ENCODE measurements at places on chromosomes 3 and 15.

- no peak for DNase-seq
Measured at GRCh38 chr15:47964229-47964628, 156.6 kb upstream of the SLC24A5 start.

DNA sequence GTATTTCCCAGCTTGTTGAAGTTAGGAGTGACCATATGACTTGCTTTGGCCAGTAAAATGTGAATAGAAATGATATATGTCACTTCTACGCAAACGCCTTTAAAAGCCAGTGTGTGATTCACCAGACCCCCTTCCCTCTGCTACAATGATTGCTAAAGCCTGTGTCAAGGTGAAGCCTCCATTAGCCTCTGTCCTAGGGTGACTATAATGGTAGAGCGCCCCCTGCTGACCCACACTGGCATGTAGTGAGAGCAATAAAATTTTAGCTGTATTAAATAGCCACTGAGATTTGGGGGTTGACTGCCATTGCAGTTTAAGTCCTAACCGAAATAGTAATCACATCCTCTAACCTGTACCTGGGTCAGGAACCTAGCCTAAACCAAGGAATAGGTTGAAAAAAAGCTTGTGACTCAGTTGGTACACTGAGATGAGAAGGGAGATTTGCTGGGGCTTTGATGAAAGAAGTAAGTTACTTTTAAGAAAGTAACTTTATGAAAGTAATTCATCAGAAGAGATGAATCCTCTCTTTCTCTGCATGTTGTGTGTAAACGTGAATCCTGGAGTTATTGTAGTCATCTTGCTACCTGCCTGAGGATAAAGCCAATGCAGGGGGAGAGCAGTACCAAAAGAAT lies 52.6 kb downstream of the GTF2E1 start:
- peak; percentile 86 for DNase-seq

GRCh38 chr15:92226020-92226612 lies 167.6 kb upstream of the ST8SIA2 start:
- no peak for DNase-seq

DNA sequence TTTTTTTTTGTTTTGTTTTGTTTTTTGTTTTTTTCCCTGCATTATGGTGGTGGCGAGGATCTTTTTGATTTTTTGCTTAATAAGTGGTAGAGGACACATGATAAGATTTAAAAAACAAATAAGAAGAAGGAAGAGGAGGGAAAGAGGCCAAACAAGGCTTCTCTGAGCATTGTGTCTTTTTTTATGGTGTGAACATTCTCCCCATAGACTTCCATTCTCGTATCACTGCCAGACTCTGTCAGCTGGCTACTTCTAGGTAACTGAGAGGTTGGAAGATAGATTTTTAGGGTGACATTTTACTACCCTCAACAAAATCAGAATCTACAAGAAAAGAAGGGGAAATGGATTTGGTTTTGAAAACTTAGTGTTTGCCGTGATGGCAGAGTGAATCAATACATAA lies 3.8 kb downstream of the NLGN1 start:
- DNase-seq: no peak

DNA sequence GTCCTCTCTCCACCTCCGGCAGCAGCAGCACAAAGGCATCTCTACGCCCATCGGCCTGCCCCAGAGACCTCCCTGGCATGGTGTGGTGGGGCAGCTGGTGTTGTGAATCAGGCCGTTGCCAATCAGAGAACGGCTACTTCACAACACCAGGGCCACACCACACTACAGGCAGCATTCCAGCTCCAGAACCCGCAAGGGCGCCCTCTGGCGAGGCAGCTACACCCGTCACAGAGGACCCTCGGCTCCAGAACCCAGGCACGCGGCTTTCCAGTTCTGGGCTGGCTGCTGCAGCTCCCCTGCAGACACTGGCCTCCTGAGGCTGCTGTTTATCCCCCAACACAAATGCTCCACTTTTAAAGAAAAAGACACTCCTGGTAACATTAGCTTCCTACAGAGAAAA lies 127.5 kb upstream of the TOPAZ1 start:
- peak; percentile 81 for DNase-seq

GRCh38 chr3:24503616-24504113 lies 9.0 kb upstream of the THRB start:
- no peak for DNase-seq

- DNase-seq: peak; percentile 59
Measured at GRCh38 chr3:126526668-126527005, 2.7 kb downstream of the CHST13 start.

DNA sequence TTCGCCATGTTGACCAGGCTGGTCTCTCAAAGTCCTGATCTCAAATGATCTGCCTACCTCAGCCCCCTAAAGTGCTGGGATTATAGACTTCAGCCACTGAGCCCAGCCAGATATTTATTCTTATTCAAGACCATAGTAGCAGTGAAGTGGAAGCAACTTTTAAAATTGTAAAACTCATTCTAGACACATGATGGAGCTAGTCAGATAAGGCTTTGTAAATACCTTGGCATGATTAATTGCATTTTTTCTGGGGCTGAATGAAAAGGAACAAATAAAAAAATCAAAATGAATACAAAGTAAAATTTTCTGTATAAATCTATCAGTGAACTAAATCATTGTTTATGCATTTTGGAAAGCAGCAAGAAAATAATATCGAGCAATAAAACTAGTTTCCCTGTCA lies 4.1 kb upstream of the MYO1E start:
- DNase-seq: no peak

DNA sequence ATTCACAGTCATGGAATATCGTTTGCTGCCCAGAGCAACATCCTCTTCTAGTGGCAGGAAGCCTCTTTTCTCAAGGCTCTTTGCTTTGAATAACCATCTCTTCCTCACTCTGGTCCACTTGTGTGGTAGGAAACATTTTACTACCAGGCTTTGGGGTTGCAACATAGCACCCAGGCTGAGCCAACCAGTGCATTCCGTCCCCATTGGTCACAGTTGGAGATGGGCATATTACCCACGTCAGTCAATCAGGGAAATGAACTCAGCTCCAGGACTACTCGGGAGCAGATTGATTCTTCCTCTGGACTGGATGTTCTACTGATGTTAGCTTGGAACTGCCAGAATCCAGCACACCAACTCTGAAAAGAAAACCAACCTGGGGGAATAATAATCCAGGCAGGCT lies 4.2 kb upstream of the PEX5L start:
- DNase-seq: no peak

GRCh38 chr3:33174095-33174494 lies 44.5 kb downstream of the SUSD5 start:
- no peak for DNase-seq

GRCh38 chr3:135633078-135633477 lies 332.4 kb upstream of the PPP2R3A start:
- no peak for DNase-seq

GRCh38 chr3:176147251-176147650 lies 1050.0 kb downstream of the TBL1XR1 start:
- no peak for DNase-seq

DNA sequence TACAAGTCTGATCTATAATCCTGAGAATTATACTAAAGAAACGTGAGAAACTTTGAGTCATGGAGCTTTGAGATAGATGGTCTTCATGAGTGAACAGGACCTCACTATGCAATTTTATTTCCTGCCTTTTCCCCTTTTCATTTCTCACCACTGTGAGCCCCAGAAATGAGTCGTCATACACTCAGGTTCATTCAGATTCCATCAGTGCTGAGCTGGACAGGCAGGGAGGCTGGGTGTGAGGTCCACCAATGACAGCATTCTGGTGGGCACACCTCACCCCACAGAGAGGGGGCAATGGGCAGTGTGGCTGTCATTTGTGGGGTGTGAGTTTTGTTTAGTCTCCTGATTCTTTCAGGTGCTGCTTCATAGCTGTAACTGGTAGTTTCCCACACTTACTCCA lies 16.9 kb downstream of the TIGIT start:
- DNase-seq: no peak

DNA sequence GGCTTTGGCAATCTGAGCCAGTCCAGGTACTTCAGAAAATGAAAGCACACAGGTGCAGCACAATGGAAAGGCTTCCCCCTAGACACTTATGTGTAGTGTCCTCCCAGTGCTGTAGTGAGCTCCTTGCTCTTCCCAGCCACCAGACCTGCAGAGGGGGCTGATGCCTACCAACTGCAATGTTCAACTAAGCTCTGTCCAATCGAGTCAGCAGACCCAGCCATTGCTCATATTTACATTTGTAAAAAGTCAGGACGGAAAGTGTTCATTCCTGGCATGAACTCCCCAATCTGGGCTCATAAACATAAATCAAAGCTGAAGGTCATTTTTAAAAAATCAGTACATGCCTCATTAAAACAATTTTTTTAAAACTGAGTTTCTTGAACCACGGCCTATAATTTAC lies 73.0 kb downstream of the FOXP1 start:
- no peak for DNase-seq

DNA sequence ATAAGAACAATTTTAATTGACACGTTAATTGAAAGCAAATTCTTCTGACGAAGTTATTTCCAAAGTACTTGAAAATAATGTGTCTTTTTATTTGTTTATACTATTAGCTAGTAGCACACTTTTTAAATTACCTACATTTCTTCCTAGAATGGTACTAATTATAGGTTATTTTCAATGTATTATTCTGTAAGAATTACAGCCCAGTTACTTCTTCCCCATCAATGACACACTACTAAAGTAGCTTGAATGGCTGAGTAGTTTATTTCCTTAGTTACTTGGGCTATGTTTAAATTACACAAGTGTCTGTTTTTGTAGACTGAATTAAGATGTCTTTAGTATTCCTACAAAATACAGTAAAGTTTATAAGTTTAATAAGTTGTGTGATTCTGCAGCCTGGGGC lies 217.6 kb upstream of the IL12A start:
- DNase-seq: no peak

- no peak for DNase-seq
Measured at GRCh38 chr15:48388016-48388851, 57.0 kb downstream of the DUT start.

- DNase-seq: no peak
Measured at GRCh38 chr3:33318710-33319380, 41.6 kb downstream of the FBXL2 start.

- no peak for DNase-seq
Measured at GRCh38 chr3:64365877-64366276, 140.6 kb upstream of the PRICKLE2 start.

- no peak for DNase-seq
Measured at GRCh38 chr3:123610331-123610730, 25.5 kb upstream of the HACD2 start.

DNA sequence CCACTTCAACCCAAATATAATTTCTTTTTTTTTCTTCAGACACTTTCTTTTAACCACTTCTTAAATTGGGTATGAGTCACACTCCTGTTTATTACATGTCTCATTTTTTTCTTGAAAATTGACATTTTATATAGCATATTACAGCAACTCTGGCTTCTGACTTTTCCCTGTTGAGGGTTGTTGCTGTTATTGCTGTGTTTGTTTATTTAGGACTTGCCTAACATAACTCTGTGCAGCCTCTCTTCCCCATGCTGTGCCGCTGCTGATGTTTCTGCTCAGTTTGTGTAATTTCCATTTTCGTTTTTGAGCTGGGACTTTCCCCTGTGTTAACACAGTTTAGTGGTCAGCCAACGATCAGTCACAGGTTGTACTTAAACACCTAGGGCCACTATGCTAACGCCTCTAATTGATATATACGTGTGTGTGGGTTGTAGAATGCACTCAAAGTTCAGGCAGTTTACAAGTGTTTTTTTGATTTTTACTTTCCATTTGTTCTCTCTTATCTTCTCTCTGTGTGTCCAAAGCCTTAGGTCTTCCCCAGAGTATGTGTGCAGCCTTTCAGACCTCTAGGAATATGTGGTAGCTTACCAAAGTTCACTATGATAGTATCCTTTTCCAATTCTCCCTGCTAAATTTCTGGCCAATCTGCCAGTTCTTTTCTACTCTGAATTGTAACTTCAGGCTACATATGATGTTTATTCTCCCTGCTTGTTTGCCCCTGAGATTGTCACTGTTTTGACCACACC lies 337.2 kb downstream of the ZBTB20 start:
- no peak for DNase-seq

GRCh38 chr3:19216669-19217337 lies 68.5 kb downstream of the KCNH8 start:
- no peak for DNase-seq

DNA sequence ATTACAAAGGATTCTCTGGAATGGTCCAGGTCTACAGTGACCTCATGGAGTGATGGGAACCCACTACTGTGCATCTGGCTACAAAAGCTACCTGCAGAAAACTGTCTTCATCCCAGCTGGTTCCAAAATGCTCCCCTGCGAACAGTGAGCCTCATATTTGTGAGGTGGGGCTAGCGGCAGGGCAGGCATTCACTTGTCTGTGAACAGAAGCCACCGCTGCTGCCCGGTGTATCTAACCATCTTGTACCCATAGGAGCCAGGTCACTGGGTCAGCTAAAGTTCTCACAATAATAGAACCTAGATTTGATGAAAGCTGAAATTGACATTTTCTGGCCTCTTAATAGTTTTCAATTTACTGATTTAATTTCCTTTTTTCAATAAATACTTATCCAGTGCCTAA lies 150.7 kb downstream of the KLF13 start:
- DNase-seq: peak; percentile 53

- no peak for DNase-seq
Measured at GRCh38 chr3:4687167-4687566, 194.0 kb downstream of the ITPR1 start.

- DNase-seq: no peak
Measured at GRCh38 chr3:152100491-152101132, 168.1 kb upstream of the MBNL1 start.

- DNase-seq: no peak
Measured at GRCh38 chr3:118799303-118799702, 235.3 kb downstream of the IGSF11 start.

- no peak for DNase-seq
Measured at GRCh38 chr3:73787620-73788019, 162.9 kb upstream of the PDZRN3 start.

DNA sequence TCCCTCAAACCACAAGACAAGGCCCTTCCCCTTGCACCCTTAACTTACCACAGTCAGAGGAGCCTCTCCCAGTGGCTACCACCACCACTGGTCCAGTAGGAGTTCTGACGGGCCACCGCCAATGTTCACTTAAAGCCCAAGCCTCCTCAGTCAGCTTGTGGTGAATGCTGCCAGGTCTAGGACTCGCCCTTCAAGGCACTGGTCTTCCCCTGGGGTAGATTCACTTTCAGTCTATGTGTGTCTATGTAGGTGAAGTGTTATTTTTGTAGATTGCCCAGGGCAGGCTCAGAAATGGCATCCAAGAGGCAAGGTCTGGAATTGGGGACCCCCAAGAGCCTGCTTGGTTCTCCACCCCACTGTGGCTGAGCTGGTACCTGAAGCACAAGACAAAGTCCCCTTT lies 15.4 kb upstream of the CASR start:
- no peak for DNase-seq

DNA sequence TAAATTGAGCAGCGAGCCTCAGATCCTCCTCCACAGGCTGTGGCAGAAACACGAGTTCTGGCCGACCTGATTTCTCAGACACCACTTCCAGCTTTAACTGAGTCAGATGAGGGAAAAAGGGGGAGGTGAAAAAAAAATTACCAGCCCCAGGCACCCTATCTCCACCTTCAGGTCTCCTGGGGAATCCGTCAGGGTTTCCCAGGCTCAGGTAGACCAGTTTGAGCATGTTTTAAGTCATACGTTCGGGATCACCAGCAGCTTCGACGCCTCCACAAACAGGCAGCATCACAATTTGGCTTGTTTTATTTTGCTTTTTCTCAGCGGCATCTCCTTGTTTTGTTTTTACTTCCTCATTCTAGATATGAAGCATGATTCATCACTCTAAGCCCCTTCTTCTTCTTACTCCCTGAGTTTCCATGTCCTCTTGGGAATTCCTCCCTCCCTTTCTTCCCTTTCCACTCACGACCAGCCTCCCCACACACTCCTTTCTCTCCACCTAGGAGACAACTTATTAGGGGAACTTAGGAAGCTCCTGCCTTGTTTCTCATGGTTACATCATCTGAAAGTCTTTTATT lies 190.1 kb downstream of the ZNF621 start:
- no peak for DNase-seq

GRCh38 chr3:125051715-125052581 lies 3.8 kb downstream of the HEG1 start:
- peak; percentile 82 for DNase-seq

All from spleen (tissue), 13 donors.